NCI-H2081 treated with DMSO at 0.1 percent for 48 hours (cell line): ENCODE measurements at places on chromosomes 12 and 14.

GRCh38 chr12:108313606-108314351 is 25.3 kb downstream of the CMKLR1 start:
- no peak for DNase-seq

- no peak for DNase-seq
Observed at GRCh38 chr12:95963096-95963495, 20.0 kb downstream of the AMDHD1 start.

DNA sequence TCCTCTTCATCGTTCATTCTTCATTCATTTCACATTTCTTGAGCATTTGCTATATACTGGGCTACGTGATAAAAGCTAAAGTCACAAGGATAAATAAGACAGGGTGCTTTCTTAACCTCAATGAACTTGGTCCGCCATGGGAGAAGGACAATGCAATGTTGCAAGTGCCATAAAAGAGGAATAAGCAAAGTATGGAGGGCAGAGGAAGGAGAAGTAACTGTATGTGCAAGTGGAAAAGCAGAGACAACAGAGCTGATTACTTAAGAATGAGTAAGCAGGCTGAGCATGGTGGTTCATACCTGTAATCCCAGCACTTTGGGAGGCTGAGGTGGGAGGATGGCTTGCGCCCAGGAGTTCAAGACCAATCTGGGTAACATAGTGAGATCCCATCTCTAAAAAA is 14.4 kb downstream of the AREL1 start:
- DNase-seq: no peak

- no peak for DNase-seq
Observed at GRCh38 chr14:61977217-61977616, 215.0 kb downstream of the SNAPC1 start.

DNA sequence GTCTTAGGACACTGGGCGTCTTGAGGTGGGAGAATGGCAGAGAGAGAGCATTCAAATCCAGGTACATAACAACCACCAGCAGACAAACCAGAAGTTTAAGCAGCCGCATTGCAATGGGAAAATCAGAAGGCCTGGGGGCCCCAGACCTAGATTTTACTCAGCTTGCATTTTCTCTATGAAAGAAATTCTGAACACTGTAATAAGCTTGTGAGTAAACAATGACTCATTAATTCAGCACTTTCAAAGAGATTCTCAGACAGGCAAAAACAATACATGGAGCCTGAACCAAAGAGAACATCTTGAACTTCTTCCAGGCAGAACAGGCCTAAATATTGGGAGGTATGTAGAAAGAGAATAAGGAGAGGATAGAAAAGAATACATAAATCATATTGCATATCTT is 69.8 kb upstream of the IFNG-AS1 start:
- no peak for DNase-seq

DNA sequence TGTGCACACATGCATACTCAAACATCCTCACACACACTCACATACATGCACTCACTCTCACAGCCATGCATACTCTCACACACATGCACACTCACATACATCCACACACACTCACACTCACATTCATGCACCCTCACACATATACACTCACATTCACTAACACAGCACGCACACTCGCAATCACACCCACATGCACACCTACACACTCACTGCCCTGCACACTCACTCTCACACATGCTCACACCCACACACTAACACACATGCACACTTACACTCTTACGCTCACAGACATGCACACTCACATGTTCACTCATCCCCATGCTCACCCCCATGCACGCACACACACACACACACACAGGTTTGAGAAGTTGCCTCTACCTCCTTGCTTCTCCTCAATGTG is 63.2 kb upstream of the SFSWAP start:
- DNase-seq: no peak

DNA sequence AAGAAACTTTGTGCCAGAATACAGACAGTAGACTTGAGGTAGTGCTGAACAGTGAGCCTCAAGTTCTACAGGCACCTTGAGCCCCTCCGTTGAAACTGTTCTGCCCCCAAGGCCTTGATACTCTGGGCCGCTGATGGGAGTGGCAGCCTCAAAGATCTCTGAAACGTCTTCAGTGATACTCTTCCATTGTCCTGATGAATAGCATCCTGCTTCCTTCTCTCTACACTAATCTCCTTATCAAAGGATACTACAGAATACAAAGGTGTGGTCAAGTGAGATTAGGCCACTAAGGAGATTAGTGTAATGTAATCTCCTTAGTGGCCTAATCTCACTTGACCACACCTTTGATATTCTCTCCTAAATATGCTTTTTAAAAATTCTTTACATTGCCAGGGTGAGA is 419.8 kb upstream of the SEL1L start:
- no peak for DNase-seq

GRCh38 chr12:54853933-54854538 is at the start of gene MUCL1:
Gene MUCL1 (plus strand): TSS chr12:54854516. CDS start chr12:54854583, 67 bp downstream.
- DNase-seq: peak; percentile 18

DNA sequence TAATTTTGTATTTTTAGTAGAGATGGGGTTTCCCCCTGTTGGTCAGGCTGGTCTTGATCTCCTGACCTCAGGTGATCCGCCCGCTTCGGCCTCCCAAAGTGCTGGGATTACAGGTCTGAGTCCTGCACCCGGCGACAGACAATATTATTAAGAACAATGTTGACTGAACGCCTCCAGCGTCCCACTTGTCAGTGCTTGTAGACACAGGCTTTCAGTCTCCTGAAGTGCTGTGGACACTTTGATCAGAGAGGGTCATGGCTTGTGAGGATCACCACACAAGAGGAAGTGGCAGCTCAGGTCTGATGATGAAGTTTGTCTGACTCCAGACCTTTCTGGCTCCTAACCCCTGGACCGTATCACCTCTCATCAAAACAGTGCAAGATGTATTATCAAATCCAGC is 114.6 kb downstream of the CHST11 start:
- no peak for DNase-seq

DNA sequence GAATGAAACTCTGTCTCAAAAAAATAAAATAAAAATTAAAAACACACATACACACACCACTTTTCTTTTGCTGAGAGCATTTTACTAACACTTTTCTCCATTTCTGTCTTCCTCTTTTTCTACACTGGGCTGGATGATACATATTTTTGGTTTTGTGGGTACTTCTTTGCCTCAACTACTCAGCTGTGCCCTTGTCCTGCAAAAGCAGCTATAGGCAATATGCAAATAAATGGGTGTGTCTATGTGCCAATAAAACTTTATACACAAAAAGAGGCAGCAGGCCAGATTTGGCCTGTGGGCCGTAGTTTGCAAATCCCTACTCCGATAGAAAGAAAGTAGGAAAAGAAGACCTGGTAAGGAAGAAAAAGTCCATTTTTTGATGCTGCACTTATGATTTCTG is 6.5 kb downstream of the CLMN start:
- DNase-seq: no peak

DNA sequence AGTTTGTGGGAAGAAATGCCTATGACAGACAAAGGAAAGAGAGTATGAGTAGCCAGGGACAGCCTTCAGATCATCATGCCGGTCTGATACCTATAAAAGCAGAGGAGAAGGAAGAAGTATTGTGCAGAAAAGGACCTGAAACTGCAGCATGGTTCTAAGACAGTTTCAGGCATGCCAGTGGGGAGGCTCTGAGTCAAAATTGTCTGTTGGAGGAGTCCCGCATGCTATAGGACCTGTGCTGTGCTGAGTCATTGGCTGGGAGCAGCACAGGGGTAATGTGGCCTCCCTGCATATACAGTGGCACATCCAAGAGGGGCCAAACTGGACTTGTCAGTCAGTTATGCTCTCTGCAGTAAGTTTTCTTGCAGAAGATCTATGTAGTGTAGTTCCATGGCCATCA is 40.7 kb downstream of the NEUROD4 start:
- no peak for DNase-seq

DNA sequence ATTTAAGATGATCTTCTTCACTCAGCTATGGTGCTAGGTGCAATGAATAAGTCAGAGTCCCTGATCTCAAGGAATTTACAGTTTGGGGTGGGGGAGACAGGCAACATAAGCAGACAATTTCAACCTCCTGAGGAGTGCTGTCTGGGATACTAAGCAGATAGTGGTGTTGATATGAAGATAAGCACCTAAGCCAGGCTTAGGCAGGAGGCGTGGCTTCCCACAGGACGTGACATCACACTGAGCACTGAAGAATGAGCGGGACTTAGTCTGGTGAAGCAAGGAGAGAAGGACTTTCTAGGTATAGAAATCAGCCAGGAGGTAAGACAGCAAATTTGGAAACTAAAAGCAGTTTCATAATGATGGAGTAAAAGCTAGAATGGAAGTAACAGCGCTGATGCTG is 6.8 kb downstream of the PRPH start:
- no peak for DNase-seq

- no peak for DNase-seq
Observed at GRCh38 chr12:124884587-124885438, 21.1 kb upstream of the SCARB1 start.

- no peak for DNase-seq
Observed at GRCh38 chr12:28742791-28743190, 406.3 kb upstream of the FAR2 start.

DNA sequence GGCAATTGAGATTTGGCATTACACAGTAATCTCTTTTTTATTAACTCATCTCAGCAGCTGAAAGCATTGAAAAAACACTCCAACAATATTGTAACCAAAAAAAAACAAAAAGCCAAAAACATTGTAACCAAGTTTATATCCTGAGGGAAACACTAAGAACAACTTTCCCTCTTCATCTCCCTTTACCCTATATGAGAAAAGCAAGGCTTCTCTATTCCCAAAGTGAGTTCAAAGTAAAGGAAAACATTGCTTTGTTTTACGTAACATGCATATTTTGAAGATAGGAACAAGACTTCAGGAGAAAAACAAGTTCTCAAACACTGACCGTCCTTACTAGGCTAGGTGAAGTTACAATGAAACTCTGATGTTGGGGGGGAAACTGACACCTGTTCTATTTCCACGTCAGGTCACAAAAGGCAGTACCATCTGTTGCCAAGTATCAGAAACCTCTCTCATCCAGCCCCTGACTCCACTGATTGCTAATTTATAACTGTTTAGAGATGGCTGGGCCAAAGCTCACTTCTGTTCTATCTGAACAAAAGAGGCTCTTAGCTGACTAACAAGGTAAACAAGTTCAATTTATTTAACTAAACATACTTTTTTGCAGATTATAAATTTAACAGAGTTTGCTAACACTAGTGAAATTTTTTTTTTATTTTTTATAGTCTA is 67.9 kb upstream of the PLXNC1 start:
- DNase-seq: no peak

- DNase-seq: no peak
Observed at GRCh38 chr14:22915886-22916521, 2.9 kb downstream of the RBM23 start.

DNA sequence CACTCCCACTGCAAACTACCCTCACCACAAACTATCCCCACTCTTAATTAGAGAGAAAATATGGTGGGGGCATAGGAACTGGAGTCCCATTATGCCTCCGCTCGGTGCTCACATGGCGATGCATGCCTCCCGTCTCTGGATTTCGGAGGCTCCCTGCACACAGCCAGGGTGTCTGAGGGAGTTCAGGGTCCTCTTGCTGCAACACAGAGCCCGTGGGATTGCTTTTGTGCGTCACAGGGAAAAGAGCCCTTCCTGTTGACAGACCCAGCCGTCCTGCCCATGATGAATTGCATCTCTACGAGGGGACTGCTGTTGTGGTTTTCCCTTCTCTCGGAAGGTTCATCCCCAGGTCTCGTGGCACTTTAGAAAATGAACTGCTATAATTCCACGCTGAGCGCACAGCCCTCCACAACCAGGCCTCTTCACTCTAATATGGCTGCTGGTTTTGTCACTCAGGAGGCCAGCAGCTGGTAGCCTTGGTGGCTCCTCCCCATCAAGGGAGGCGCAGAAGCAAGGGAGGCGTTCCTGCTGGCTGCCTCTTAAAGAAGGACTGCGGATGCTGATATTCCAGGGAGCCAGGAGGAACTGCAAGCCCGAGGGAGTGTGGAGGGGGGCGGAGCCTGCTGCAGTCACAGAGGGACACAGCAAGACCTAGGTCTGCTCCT is 158.0 kb downstream of the KCNA5 start:
- DNase-seq: no peak

DNA sequence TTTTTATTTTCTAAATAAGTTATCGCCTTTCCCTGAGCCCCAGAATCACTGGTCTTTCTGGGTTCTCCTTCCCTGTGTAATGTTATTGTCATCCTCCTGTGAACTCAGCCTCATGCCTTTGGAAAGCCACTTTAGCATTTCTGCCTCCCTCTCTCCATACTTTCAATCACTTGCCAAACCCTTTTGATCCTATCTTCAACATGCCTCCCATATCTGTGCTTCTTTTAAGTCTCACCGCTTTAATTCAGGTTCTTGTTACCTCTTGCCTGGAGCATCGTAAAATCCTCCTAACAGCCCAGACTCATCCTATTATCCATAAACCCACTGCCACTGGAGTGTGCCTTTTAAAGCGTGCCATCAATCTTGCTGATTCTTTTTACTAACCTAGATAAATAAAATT is 321.8 kb downstream of the BMP4 start:
- DNase-seq: no peak

DNA sequence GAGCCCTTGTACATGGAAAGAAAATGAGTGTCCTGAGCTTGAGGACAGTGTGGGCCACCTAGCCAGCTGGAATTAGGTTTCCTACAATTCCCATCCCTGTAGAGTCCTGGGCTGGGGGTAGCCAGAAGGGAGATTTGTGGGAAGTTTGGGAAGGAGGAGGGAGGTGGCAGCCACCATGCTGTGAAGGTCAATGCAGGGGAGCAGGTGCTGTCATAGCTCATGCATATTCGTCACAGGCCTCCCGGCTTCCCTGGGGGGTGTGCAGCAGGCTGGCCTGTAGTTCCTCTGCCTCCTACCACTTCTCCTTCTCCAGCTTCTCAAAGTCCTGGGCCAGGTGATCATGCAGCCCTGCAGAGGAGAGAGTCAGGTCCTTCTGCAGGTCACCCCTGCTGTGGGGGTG is 121.3 kb downstream of the TBX3 start:
- no peak for DNase-seq

- DNase-seq: no peak
Observed at GRCh38 chr12:106138633-106139421, at the start of gene NUAK1. Gene NUAK1 (minus strand): TSS chr12:106138954. CDS start chr12:106138653, 301 bp downstream.

GRCh38 chr12:45615268-45615667 is 114.2 kb upstream of the ARID2 start:
- DNase-seq: no peak

DNA sequence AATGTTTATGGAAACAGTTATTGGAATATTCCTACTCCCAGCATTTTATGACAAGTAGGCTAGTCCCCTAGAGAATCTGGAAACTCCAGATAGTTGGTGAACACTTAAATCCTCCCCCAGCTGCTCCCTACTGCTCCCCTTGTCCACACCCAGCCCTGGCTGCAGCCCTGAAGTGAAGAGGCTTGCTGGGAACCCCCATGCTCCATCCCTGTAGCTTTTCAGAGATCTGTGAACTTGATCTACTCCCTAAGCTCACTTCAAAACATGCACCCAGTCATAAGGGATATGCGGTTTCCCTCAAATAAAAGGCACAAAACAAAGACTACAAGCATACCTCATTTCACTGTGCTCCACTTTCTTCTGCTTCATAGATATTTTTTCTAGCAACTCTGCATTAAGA is 33.2 kb downstream of the EGLN3 start:
- DNase-seq: no peak

DNA sequence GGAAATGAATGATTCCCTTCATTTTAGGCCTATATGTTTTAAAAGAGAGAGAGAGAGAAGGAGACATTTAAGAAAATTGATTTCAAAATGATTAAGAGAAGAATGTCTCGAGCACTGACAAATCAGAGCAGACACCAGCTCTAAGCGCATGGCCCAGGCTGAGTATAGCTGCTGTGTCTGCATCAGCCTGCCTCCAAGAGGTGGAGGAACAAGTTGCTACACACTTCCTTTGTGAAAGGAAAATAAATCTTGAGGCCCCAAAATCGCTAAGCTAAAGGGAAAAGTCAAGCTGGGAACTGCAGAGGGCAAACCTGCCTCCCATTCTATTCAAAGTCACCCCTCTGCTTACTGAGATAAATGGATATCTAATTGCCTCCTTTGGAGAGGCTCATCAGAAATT is 728.7 kb upstream of the TMEM132C start:
- DNase-seq: no peak
